ENCODE measurements at places on chromosomes 4 and X. TPM values are rescaled to one million over a fixed set of nuclear protein-coding genes. Genes with fewer than 3 reads are reported as not detected.

DNA sequence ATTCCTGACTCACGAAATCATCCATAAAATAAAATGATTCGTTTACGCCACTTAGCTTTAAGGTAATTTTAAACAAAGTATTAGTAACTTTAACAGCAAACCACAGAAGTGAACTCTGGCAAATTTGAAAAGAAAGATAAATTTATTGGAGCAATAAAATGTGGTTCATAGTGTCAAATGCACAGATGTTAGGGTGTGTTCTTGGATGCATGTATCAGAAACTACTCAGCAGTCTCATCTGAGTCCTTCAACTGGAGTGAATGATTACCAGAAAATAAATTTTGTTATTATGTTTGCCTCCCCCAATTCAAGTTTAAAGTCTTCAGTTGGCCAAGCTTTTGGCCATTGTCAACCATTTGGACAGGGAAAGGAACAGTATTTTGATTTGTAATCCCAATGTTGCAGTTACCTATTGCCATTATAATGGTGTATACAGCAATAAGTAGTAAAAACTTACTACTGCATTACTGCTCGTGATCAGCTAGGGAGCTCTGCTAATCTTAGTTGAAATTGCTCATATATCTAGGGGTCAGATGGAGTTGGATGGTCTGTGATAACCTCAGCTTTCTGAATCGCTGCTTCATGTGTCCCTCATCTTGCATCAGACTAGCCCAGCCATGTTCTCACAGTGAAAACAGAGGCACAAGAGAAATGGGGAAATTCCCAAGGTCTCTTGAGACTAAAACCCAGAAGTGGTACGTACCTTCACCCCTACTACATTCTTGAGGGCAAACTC is 254.6 kb upstream of the KCNIP4 start:
- no peak for DNase-seq

Gene TBC1D8B
- 7.0 TPM for polyA plus RNA-seq

DNA sequence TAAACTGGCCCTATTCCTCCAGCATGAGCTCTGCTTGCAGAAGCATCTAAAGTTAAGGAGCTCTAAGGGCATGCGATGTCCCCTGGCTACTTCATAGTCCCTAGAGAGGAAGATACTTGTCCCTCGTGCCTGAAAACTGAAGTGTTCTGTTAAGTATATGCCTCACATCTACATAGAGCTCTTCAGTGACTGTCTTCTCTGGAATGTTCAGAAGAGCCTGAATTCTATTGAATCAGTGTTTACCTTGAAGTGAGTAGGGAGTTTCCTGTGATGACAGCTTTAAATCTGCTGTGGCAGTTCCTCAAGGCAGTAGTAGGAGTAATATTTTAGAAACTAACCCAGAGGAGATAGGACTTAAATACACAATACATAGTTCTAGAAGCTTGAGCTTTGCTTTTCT is 111.2 kb downstream of the ZNF518B start:
- no peak for DNase-seq

Gene PFKFB1
- 0.36 TPM for polyA plus RNA-seq

- DNase-seq: no peak
Observed at GRCh38 chrX:20514358-20514757, 247.6 kb upstream of the RPS6KA3 start.
